ENCODE measurements at places on chromosomes 11 and 22.

DNA sequence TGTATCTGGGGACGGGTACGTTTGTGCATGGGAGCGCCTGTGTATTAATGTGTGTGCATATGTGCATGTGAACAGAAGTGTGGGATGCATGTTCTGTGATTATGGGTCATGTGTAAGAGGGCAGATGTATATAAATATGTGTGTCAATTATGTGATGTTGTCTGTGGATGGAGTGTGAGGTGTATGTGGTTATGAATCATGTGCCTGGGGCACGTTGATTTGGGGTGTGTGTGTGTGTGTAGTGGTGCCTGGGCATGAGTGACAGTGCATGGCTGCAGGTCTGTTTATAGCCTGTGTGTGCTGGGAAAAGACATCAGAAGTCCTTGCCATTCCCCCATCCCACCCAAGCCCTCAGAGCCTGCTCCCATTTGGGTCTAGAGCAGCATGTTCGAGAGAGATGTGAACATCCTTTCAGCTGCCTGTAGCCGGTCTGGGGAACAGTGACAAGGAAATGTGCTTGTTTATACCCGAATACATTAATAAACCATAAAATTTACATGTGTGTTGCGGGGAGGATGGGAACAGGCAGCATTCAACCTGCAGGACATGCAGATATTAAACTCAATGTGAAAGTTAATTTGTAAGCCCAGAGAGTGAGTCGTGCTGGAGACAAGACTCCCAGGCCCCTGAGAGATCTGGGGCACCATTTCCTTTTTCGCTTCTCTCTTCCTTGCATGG lies 129.0 kb downstream of the NECTIN1 start:
- no peak for DNase-seq

DNA sequence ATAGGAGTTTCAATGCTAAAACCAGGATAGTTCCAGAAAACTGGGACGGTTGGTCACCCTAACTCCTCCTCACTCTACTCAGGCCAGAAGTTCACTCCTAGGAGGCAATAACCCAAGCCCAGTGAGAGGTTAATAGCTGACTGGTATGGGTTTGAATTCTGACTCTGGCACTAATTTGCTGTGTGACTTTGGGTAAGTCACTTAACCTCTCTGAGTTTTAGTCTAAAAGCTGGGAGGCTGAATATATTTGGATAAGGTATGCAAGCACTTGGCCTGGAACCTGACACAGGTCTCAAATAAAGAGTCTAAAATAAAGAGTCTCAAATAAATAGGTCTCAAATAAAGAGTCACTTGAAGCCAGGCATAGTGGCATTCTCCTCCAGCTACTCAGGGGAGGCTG lies 6.2 kb upstream of the SEC14L6 start:
- no peak for DNase-seq

DNA sequence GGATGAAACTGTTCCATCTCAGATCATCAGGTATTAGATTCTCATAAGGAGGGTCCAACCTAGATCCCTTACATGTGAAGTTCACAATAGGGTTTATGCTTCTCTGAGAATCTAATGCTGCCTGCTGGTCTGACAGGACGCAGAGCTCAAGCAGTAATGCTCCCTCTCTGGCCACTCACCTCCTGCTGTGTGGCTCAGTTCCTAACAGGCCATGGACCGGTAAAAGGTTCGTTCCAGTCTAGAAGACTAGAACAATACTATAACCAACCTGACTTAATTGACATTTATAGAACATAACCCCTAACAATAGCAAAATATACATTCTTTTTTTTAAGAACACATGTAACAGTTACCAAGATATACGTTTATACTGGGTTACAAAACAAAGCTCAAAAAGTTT lies 45.8 kb downstream of the ATG16L2 start:
- no peak for DNase-seq

GRCh38 chr22:32522237-32522636 lies 47.6 kb downstream of the FBXO7 start:
- DNase-seq, result no peak

GRCh38 chr11:123561431-123561800 lies 93.0 kb downstream of the SCN3B start:
- peak; percentile 46 for DNase-seq

GRCh38 chr11:84549217-84549616 lies 1077.9 kb downstream of the DLG2 start:
- DNase-seq, result no peak

DNA sequence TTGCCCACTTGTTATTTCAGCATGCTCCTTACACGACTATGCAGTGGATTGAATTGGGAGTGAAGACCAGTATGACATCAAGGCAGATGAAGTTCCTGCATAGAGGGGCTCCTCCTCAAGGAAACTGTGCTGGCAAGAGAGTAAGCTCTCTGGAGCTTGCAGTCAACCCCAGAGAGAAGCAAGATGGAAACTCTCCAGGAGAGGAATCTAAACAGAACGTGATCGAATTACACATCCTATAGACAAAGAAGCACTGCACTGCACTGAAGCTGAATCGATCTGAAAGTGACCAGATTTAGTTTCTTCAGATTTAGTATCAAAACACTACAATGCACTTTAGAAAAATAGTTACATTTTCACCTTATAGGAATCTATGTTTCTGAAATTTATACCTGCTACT lies 947.7 kb upstream of the TENM4 start:
- no peak for DNase-seq

GRCh38 chr11:2839395-2839943 lies 46.1 kb downstream of the CDKN1C start:
- DNase-seq, result no peak

DNA sequence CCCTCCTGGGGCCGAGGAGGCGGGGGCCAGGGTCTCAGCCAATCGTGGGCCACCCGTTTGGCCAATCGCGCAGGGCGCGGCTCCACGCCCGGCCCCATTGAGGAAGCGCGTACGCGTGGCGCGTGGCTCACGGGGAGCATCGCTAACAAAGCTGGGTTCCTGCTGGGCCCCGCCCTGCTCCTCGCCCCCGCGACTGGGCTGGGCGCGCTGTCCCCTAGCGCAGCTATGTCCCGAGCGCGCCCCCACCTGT lies 614 bp upstream of the ASCL2 start:
- no peak for DNase-seq

GRCh38 chr11:47478651-47479329 lies 29.9 kb upstream of the RAPSN start:
- no peak for DNase-seq

GRCh38 chr22:29719899-29720645 lies at the start of gene CABP7:
TSS of gene CABP7 (plus strand) at chr22:29720003. CDS start at chr22:29720425, 422 bp downstream.
- DNase-seq, result no peak

GRCh38 chr11:9566561-9567063 lies 6.9 kb upstream of the WEE1 start:
- no peak for DNase-seq

- DNase-seq, result no peak
These were observed 4.3 kb downstream of the CBX7 start for GRCh38 chr22:39148026-39148726.

DNA sequence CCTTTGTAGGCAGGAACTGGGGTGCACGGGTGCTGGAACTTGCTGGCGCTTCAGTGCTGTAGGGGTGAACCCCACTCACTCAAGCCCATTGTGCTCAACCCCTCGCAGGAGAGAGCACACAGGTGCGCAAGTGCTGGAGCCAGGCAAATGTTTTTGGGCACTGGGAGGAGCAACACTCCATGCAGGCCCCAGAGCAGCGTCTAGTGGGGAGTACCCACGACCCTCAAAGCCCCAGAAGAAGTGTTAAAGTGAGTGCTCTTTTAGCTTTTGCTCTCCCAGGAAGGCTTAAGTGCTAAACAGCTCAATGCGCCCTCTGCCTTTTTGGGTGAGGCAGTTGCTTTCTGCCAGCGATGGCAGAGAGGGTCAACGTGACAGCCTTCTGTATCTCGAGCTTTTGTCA lies 282.2 kb upstream of the ARHGAP42 start:
- no peak for DNase-seq

DNA sequence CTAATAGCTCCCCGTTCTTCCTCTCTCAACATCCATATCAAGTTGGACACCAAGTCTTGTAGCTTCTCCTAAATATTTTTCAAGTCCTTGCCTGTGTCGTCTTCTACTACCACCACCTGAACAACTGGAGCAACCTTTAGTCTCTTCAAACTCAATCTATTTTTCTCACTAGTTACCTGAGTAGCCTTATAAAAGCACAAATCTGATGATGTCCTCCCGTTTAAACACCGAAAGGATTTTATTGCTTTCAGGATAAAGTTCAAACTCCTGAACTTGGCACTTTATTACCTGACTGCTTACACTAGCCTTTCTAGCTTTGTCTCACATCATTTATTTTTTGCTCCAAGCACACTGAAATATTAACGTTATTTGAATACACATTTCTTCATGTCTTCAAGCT lies 1.3 kb upstream of the PAK1 start:
- DNase-seq, result no peak

GRCh38 chr22:20624161-20624616 lies 116.8 kb downstream of the MED15 start:
- no peak for DNase-seq

- DNase-seq, result no peak
These were observed 6.0 kb downstream of the CPT1A start for GRCh38 chr11:68835749-68836148.

DNA sequence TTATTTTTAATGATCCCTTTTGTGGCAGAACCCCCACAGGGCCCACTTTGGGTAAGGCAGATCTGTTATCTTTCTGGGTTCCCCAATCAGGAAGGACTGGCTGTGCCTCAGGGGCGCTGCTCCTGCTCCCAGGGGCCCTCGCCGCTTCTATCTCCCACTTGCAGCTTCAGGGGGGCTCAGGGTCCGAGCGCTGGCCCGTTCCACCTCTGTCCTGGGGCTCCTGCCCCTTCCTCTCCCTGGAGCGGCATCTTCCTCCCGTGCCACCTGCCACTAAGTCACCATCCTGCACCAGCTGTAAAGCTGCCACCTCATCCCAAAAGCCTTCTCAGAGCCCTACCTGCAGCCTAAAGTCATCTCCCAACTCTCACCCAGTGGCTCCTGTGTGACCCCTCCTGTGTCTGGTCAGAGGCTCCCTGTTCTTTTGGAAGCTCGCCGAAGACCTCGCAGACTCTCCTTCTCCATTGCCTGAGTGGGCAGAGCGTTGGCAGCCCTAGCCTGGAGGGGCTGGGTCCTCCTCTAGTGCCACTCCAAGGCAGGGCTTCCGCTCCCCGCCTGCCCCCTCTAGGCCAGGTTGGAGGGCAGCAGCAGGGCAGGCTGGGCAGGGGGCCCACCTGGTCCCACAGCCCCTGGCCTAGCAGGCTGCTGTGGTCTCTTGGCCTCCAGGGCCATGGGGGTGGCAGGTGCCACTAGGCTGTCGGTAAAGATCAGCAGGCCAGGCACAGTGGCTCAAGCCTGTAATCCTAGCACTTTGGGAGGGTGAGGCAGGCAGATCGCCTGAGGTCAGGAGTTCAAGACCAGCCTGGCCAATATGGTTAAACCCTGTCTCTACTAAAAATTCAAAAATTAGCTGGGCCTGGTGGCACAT lies 106.7 kb downstream of the MORC2 start:
- DNase-seq, result no peak

DNA sequence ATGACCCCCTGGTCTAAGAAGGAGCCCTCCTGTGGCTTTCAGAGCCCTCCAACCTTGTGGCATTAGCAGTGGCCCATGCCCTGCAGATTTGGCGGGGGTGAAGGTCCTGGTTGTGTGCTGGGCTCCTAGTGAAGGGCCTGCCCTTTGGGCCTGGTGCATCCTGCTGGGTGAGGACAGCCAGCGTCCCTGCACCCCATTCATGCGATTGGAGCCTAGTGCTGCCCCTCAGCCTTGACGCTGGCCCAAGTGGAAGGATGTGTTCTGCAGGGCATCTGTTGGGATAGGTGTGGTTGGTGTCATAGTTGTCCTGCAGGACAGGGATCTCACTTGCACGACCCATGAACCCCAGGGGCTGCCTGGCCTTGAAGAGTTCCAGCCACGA lies 28.1 kb upstream of the DGCR8 start:
- no peak for DNase-seq

DNA sequence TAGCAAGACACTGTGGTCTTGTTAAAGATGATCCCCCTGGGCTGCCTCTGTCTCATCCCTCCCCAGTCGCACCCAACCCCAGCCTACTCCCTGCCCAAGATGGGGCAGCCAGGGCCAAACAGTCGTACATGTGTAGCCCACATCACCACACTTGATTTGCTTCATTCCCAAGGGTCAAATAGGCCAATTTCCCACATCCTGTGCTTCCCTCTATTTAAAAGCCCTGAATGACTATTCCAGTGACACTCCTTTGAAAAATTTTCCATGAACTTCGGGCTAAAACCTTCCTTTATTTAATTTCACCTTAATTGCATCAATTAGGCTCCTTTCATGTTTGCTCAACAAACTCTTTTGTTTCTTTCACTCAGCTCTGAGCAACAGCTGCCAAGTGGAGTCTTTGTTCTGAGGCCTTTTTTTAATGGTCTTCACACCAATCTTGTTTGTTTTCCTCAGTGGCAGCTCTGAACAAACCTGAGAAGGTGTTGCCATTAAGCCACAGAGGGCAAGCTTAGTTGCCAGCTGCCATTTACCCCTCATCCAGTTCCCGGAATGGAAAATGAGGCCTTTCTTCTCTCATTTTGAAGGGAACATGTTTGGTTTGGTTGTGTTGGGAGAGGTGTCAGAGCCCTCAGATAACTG lies 126.9 kb downstream of the APIP start:
- no peak for DNase-seq

DNA sequence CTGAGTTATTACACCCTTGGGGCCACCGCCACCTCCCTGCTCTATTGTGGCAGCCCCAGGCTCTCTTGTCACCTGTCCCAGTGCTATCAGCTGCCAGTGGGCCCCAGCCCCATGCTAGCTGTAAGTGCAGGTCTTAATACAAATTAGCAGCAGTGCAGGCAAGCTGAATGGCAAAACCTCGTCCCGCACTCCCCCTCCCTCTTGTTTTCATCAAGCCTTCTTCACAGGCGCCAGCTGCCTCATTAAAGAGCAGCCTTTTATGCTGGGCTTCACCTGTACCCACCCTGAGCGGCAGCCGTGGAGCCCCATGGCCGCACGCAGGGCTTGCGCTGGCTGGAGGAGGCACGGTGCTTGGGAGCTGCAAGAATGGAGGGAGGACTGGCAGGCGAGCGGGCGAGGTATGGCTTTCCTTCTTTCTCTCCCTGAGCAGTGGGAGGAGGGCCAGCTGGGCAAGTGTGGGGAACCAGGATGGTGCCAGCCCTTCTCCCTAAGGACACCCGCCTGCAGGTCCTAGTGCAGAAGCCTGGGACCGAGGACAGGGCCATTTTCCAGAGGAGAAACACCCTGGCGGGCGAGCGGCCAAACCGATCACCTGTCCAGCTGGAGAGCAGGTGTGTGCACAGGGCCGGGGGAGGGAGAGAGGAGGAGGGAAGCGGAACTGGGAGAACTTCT lies 70.7 kb downstream of the FLI1 start:
- DNase-seq, result no peak

- DNase-seq, result no peak
These were observed 7.1 kb downstream of the SLC7A4 start for GRCh38 chr22:21025266-21025665.

DNA sequence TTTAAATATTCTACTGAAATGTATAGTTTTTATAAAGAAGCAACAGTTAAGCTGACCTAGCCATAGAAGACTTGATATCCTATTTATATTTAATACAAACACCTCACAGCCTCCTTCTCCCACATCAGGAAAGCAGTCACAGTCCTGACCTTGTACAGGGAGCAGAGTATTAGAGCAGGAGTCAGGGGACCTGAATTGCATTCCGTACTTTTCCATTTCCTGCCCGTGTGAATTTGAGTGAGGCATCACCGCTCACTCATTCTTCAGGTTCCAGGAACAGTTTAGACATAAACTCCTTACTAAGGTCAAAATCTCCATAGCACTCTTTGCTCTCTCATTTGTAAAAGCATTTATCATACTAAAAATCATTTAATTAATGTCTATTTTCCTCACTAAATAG lies 482.5 kb upstream of the FAT3 start:
- DNase-seq, result no peak

GRCh38 chr22:48186146-48186790 lies 1423.8 kb downstream of the TBC1D22A start:
- peak; percentile 38 for DNase-seq

- peak; percentile 60 for DNase-seq
These were observed 15.9 kb downstream of the RTN4RL2 start for GRCh38 chr11:57476047-57476756.

All from uterus (tissue), 4 donors.